ENCODE measurements at places on chromosomes 11 and 22. TPM values are rescaled to one million over a fixed set of nuclear protein-coding genes. Genes with fewer than 3 reads are reported as not detected.

Gene APOBEC3G
- total RNA-seq, result 1.6 TPM

DNA sequence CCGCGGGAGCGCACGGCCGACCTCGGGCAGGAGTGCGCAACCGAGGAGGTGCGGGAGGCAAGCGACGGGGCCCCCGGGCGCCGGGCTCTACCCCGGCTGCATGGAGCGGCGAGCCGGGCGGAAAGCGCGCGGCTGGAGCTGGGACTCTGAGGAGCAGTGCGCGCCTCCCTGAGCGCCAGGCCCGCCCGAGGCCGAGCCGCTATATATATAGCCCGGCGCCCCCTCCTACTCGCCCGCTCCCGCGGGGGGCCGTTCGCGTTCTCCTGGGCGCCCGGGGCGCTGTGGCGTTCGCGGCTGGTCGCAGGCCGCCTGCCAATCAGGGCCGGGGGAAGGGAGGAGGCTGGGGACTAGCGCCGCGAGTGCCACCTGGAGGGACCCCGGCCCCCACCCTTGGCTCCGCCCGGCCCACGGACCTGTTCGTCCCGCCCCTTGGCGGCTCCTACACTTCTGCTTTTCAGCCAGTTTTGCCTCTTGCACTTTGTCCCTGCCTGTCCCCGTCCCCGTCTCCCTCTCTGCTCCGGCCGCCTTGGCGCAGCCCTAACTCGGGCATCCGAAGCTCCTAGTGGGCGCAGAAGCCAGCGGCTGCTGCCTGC is at the start of gene FGF4:
TSS of gene FGF4 (minus strand) at position 179 of the 593 bp plus-strand sequence. CDS start 257 bp downstream, outside the sequence.
- H3K4me3 ChIP-seq, result peak within 1 kb of the TSS; percentile 56
- H3K4me1 ChIP-seq, result peaks cover 13% of the 10 kb centered on the region
- H3K36me3 ChIP-seq, result no peaks in the 10 kb centered on the region
- peak; percentile 69 for DNase-seq
- no peak within 1 kb of the TSS for H3K27ac ChIP-seq

DNA sequence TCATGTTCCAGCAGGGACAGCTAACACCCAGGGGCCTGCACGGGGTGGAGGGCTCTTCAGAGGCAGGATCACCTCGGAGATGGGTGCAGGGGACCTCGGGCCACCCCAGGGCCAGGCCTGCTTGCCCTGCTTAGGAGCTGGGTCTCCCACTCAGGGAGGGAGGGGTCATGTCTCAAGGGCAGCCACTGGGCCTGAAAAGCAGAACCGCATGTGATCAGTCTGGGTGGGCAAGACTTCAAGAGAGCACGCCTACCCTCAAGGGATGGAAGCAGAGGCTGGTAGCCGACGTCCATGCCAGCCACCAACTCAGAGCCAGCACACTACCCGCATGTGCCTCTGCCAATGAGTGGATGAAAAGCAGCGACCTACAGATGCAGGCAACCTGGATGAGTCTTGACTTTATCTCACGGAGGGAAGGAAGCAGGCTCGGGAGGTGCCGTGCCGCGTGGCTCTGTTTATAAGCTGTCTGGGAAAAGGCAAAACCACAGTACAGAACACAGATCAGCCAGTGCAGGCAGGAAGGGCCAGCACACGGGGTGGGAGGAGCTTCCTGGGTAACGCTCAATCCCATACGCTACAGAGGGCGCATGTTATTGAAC is 16.0 kb downstream of the TBX1 start:
- H3K27ac ChIP-seq, result no peak overlapping the region
- no peaks in the 10 kb centered on the region for H3K36me3 ChIP-seq
- no peaks in the 10 kb centered on the region for H3K4me1 ChIP-seq
- no peak for DNase-seq
- no peaks in the 10 kb centered on the region for H3K27me3 ChIP-seq
- no peak overlapping the region for H3K4me3 ChIP-seq

DNA sequence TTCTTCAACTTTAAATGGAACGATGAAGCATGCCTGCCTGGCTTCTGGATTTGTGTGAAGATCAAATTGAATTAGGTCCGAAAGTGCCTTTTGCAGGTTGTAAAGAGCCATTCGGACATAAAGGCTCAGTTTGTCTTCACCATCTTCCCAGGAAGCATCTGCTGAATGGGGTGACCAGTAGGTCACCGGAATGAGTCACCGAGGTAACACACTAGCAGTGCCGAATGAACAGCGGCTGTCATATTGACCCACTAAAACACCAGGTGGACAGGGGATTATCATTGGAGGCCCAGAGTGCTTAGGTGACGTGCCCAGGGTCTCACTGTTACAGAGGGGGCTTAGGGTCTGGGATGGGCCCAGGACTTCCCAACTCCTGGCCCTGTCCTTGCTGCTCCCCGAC is 43.1 kb upstream of the MYH9 start:
- no peak overlapping the region for H3K4me3 ChIP-seq
- no peak overlapping the region for H3K27ac ChIP-seq
- H3K36me3 ChIP-seq, result no peaks in the 10 kb centered on the region
- no peaks in the 10 kb centered on the region for H3K27me3 ChIP-seq
- H3K4me1 ChIP-seq, result no peaks in the 10 kb centered on the region
- DNase-seq, result no peak

Gene PATE4
- total RNA-seq, result not detected

DNA sequence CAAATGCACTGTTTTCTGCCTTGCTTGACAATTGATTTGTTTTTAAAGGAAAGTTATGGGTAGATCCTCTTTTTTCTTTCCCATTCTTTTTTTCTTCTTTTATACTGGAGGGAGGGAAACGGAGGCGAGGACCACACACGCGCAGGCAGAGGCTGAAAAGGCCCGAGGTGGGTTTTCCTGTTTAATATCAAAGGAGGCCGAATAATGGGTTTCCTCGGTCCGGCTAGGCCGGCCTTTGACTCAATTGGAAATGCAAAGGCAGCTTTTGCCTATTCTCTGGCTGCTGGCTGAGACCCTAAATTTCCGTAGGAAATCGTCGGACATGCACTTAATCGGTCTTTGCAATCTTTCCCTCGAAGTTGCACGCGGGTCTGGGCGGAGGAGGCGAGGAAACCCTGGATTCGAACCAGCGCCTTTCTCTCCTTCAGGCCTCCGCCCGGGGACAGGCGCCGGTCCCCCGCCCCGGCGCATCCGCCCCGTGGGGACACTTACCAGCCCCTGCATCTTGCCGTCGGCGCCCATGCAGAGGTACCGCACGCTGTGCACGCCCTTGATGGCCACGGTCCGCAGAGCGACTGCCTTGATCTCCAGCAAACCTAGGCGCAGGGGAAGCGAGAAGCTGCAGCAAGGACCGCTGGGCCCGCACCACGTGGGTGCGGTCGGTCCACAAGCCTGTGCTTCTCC is 911 bp downstream of the FGF19 start:
- peak; percentile 68 for DNase-seq
- H3K27me3 ChIP-seq, result peaks cover 2% of the 10 kb centered on the region
- no peak overlapping the region for H3K27ac ChIP-seq

Gene SLC22A12
- not detected for total RNA-seq

Gene HEPN1
- not detected for total RNA-seq

- no peaks in the 10 kb centered on the region for H3K27me3 ChIP-seq
- no peak for DNase-seq
- H3K27ac ChIP-seq, result no peak overlapping the region
- H3K36me3 ChIP-seq, result no peaks in the 10 kb centered on the region
Observed at GRCh38 chr11:97754976-97755375, 1265.8 kb upstream of the CNTN5 start.

DNA sequence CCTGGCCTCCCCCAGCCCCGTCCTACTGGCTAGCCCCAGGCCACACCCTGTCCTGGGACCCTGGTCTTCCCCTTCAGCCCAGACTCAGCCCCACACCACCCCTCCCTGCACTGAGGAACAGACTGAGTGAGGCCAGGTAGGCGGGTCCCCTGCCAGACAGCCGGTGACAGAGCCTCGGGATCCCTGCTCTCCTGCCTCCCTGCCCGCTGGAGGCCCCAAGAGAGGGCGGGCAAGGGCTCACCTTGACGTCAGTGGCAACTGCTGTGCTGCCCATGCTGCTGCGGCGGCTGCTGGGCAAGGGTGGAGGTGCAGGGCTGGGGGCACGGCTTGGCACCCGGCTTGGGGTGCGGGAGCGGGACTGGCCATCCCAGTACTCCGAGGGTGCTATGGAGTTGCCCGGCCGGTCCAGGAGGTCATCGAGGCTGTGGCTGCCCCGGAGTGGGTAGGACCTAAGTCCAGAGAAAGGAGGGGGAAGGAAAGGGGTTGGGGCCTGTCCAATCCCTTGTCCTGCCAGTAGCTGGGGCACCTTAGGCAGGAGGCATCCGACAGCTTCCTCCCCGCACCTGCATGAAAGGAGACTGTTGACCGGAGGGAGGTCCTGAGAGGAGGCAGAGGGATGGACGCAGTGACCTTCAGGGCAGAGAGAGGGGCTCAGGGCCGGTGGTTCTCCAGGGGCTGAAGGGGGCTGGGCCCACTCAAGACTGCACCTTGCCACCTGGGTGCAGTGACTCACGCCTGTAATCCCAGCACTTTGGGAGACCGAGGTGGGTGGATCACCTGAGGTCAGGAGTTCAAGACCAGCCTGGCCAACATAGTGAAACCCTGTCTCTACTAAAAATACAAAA is 2.2 kb upstream of the SLC16A8 start:
- DNase-seq, result peak; percentile 80
- H3K27ac ChIP-seq, result no peak overlapping the region
- H3K36me3 ChIP-seq, result peaks cover 1% of the 10 kb centered on the region

DNA sequence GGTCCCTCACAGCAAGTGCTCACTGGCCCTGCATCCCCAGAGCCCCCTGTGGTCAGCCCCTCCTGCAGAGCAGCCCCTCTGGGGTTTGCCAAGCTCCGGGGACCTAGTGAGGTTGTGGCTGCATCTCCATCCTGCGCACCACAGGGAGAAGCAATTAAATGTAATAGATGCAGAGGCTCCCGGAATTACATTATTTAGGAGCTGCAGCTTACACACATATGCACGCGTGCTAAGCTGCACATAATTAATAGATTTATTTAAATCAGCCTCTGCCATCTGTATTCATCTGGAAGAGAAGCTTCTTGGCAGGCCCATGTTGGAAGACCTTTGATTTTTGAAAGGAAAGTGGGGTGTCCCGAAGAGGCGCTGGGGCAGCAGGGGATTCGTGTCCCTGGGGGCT is 1271.5 kb downstream of the BRD1 start:
- H3K27me3 ChIP-seq, result no peaks in the 10 kb centered on the region
- no peak overlapping the region for H3K27ac ChIP-seq
- no peak for DNase-seq
- no peaks in the 10 kb centered on the region for H3K36me3 ChIP-seq

DNA sequence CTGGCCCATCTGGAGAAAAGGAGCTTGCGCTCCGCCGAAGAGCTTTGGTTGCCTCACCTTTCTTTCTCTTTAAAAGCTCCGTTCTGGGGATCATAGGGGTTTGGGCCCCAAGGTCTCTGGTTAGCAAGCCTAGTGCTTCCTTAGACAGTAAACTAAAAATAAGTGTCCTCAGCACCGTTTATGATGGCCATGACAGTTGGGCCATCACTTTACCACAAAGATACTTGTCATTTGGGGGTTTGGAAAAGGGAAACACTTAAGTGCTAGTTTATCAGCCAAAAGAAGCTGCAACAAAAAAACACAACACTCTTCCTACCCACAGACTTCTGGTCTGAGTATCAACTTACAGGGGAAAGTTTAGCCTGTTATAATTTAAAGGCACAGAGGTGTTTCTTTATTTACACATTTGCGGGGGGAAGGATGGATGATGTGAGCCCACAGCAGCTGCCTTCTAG is 88.4 kb upstream of the CD44 start:
- H3K4me3 ChIP-seq, result no peak overlapping the region
- H3K27ac ChIP-seq, result no peak overlapping the region
- no peaks in the 10 kb centered on the region for H3K27me3 ChIP-seq
- no peaks in the 10 kb centered on the region for H3K36me3 ChIP-seq
- no peaks in the 10 kb centered on the region for H3K4me1 ChIP-seq
- DNase-seq, result no peak

GRCh38 chr11:104159356-104159755 is 4.6 kb downstream of the PDGFD start:
- no peaks in the 10 kb centered on the region for H3K27me3 ChIP-seq
- H3K4me1 ChIP-seq, result peaks cover 3% of the 10 kb centered on the region
- no peak overlapping the region for H3K27ac ChIP-seq
- no peak for DNase-seq

GRCh38 chr22:27228771-27229170 is 571.4 kb downstream of the MIAT start:
- no peaks in the 10 kb centered on the region for H3K36me3 ChIP-seq
- no peaks in the 10 kb centered on the region for H3K27me3 ChIP-seq
- H3K4me3 ChIP-seq, result no peak overlapping the region
- H3K27ac ChIP-seq, result no peak overlapping the region

DNA sequence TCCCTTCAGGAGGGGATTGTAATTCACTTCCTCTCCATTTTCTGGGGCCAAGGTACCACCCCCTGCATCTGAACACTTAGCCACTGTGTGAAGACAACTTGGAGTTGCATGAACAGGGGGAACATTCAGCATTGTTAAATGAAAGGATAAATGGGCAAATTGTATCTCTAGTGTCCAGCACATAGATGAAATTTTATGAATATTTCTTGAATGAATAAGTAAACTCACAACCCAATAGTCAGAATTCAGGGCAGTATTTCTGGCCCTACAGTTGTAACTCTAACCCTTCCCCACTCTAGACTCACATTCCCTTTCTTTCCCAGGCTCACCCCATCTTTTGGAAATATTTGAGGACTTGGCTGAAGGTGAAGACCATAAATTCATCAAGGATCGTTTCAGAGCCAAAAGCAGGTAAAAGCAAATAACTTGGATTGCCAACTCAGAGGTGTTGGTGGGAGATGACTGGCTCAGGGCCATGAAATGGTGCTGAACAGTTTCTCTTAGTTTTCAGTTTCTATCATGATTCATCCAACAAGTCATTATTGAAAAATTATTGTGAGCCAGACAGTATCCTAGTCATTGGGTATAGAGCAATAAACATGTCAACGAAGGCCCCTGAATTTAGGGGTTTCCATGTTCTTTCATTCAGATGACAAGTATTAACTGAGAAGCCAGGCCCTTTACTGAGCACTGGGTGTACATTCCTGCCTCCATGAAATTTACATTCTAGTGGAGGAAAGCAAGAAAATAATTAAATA is 33.3 kb upstream of the ZC3H12C start:
- H3K4me3 ChIP-seq, result no peak overlapping the region
- no peak for DNase-seq
- no peaks in the 10 kb centered on the region for H3K27me3 ChIP-seq
- H3K27ac ChIP-seq, result no peak overlapping the region

Gene SMIM35
- not detected for total RNA-seq

DNA sequence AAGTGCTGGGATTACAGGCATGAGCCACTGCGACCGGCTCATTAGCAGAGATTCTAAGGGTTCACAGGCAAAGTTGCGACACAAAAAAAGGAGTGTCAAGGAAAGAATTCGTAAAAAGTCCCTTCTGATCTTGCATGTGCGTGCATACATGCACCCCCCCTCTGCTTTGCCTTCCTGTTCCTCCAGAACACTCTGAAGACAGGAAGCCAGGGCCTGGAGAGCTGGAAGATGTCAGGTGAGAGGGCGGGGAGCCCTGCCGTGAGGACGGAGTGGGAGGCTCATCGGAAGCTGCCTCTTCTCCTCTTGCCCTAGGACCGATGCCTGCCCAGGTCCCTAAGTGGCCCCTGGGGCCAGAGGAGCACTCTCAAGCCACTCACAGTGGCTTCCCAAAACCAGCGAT is 89.1 kb downstream of the LARGE1 start:
- no peak overlapping the region for H3K27ac ChIP-seq
- no peak for DNase-seq
- H3K27me3 ChIP-seq, result no peaks in the 10 kb centered on the region
- H3K36me3 ChIP-seq, result no peaks in the 10 kb centered on the region

Data from H9 (cell line).